ENCODE measurements at places on chromosomes 6 and 20. TPM values are rescaled to one million over a fixed set of nuclear protein-coding genes. Genes with fewer than 3 reads are reported as not detected.

- no peak for DNase-seq
These were observed 89.2 kb downstream of the NOL4L start for GRCh38 chr20:32495949-32496348.

DNA sequence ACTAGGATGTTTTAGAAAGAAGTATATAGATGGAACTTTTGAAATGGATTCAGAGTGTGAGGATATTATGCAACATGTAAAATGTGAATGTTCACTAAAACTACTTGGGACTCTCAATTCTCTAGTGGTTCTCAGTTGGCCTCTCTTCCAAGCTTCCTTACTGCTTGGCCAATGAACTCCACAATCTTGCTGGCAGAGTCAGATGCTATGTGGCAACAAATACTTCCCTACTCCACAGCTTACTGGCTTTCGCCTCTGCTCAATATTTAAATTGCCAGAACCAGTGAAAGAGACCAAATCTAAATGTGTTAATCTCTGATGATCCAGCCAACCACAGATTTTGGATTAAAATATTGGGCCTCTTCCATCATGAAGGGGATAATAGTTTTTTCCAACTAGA is 138.4 kb downstream of the HTR1B start:
- no peak for DNase-seq

DNA sequence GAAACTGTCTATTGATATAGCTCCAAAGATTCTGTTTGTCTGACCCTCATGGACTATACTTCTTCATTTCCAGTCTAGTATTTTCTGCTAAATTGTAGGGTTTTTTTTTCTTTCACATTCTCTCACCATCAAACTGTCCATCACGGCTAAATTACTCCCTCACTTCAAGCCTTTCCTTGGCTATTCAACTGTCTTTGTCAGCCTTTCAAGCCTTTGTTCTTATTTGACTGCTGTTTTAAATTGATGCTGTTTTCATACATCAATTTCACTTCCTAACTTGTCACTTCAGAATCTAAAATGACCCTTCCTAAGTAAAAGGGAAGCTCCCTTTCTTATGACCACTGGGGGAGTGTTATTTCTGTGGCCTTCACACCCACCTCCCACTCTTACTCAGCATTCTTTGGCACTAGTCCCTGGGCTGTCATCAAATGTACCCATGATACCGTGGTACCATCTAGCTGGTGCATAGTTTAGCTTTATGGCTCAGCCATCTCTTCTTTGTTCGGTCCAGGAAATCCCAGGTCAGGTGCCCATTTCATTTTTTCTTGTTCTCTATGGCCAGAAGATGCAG is 8.6 kb downstream of the GJA1 start:
- DNase-seq, result no peak

GRCh38 chr20:957544-957943 is 41.4 kb upstream of the ANGPT4 start:
- DNase-seq, result no peak

DNA sequence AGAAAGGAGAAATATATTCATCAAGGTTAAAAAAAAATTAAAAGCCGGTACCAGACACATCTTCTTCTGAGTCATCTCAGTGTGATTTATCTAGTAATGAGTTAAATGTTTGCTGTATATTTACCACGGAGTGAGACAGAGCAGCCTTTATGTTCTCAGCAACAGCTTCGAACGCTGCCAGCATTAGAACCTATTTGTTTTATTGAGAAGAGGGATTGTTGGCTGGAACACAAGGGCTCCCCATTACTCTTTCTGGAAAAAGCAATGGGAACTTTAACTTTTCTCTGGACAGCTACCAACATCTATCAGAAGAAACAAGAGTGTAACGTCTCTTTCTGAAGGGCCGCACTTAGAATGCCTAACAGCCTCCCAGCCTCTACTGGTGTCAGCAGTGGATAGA is 105.3 kb upstream of the TAB2 start:
- no peak for DNase-seq

DNA sequence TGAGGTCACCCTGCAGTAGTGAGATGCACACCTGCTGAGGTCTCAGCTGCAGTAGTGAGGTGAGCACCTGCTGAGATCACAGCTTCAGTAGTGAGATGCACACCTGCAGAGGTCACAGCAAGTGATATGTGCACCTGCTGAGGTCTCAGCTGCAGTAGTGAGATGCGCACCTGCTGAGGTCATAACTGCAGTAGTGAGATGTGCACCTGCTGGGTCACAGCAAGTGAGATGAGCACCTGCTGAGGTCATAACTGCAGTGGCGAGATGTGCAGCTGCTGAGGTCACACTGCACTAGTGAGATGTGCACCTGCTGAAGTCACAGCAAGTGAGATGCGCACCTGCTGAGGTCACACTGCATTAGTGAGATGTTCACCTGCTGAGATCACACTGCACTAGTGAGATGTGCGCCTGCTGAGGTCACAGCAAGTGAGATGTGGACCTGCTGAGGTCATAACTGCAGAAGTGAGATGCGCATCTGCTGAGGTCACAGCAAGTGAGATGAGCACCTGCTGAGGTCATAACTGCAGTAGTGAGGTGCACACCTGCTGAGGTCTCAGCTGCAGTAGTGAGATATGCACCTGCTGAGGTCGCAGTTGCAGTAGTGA is 20.8 kb downstream of the ZDHHC14 start:
- DNase-seq, result no peak

DNA sequence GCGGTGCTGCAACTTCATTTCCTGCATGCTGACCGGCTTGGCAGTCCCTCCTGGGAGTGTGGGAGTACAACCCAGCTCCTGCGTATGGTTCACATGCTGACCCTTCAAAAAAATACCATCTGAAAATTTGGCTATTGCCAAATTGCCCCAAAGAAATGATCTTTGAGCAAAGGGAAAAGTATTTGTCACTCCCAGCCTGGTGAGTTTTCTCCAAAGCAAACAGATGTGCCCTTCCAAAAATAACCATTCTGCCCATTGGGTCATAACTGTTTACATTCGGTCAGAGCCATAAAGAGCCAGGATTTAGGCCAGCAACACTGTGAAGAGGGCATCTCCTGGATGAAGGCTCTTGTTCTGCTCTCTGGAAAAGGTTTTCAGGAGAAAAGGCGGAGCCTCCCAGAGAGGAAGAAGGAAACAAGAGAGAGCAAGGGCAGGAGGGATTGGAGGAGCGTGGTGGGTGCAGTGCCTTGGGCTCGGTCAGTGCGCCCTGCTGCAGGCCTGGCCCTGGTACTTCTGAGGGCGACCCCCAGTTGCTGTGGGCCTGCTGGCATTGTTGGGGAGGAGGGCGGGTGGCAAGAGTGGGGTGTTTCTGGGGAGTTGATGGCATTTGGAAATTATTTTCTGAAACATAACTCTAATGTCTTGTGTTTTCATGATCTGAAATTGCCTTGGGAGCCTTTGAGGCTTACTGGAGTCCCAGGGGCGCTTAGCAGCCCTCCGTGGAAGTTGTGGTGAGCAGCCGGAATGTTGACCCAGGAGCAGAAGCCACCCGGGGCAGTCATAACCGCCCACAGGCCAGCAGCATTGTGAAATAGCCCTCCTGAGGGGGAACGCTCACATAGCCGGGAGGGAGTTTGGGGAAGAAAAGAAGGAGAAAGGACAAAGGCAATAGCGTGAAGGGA is 248.4 kb downstream of the MYLK4 start:
- DNase-seq, result no peak

DNA sequence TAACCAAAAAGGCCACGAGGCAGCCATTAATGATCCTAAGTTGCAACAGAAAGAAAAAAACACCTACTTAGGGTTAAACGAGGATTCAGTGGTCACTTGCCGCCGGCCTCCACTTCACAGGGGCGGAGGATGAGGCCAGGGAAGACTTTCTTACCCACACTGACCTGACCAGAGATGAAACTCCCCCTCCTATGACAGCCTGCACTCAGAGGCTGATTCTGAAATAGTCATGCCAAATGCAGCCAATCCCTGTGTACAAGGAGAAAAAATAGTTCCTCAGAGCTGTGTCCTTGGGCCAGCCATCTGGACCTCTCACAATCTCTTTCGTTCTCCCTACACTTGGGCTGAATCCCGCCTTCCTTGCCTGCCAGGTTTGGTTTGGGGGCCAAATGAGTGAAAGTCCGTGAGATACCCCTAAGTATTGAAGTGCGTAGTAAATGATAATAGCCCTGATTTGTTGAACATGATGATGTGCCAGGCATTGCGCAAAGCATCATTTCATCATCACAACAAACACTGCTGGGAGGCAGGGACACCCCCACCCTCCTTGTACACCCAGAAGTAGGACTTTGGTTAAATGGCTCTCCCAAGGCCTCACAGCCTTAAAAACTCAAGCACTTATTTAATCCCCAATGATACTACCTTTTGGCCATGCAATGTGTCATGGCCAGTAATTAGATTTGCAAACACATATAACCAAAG is 3.2 kb upstream of the IRF4 start:
- no peak for DNase-seq

GRCh38 chr6:139763468-139764210 is 389.2 kb upstream of the CITED2 start:
- no peak for DNase-seq

DNA sequence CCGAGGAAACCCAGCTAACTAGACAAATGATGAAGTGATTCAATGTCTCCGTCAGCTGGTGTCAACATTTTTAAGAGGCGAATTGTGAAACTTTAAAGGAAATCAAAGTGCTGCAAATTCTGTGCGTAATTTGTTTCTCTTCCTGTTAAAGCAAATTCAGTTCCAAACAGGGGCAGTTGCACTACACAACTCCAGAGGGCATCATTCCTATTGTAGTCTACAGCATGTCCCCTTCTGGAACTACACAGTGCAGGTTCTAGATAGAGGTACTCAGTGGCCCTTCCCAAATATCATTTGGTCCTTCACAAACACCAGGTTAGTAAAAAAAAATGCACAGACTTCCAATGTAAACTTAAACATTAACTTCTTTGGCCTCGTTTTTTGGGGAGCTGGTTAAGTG is 38.3 kb upstream of the SMLR1 start:
- DNase-seq, result no peak

DNA sequence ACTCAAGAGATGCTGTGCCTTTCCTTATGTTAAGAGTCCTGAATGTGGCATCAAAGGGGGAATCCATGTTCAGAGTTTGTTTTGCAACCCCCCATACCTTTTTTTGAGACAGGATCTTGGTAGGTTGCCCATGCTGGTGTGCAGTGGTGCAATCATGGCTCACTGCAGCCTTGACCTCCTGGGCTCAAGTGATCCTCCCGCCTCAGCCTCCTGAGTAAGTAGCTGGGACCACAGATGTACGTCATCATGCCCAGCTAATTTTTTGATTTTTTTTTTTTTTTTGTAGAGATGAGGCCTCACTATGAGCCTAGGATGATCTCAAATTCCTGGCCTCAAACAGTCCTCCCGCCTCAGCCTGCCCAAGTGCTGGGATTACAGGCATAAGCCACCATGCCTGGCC is 16.5 kb downstream of the PTPRA start:
- no peak for DNase-seq

- no peak for DNase-seq
These were observed 71.7 kb upstream of the FRMD1 start for GRCh38 chr6:168150551-168151320.

- DNase-seq, result peak; percentile 42
These were observed 54.7 kb downstream of the SSR1 start for GRCh38 chr6:7258231-7258763.

GRCh38 chr6:72783666-72784065 is 161.8 kb downstream of the KCNQ5 start:
- DNase-seq, result no peak

- DNase-seq, result no peak
These were observed 11.6 kb upstream of the CD164 start for GRCh38 chr6:109393886-109394281.

DNA sequence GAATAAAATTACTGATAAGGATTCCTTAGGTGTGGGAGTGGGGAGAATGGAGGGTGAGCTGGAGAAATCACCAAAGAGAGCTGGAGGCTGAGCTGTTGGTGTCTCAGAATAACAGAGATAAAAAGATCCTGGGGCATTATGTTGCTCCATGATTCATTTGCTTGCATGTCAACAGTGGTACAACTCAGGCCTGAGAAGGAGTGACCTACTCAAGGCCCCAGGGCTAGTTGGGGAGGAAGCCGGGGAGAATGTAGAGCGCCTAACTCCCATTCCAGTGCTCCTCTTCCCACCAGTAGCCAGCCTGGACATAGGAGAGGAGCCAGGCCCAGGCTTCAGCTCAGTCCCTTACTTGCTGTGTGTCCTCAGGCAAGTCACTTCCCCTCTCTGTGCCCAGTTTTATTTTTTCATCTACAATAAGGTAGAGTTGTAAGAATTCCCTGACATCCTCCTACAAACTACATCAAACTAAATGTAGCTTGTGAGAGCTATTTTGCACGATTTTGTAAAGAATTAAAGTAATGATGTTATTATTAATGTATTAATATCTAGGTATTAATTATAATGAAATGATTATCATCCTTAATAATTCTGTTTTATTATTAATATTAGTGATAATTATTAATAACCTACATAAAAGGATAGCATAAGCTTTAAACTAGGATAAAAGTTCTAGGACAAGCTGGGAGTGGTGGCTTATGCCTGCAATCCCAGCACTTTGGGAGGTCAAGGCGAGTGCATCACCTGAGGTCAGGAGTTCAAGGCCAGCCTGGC is 250.9 kb upstream of the SULF2 start:
- no peak for DNase-seq

GRCh38 chr6:158560836-158561320 is 987 bp downstream of the TMEM181 start:
- no peak for DNase-seq

TFAP2C gene
- polyA plus RNA-seq, result not detected

GLP1R gene
- polyA plus RNA-seq, result not detected

MYO6 gene
- polyA plus RNA-seq, result 2.6 TPM

MYCT1 gene
- not detected for polyA plus RNA-seq

ELOVL2 gene
- polyA plus RNA-seq, result 0.23 TPM

SYNDIG1 gene
- polyA plus RNA-seq, result not detected

Data from K562 (cell line).